Activated CD4-positive, alpha-beta T cell treated with anti-CD3 and anti-CD28 coated beads, Interleukin-2, amount 50 U/mL, for 24 hours (primary cell): ENCODE measurements at places on chromosomes 1 and 21.

DNA sequence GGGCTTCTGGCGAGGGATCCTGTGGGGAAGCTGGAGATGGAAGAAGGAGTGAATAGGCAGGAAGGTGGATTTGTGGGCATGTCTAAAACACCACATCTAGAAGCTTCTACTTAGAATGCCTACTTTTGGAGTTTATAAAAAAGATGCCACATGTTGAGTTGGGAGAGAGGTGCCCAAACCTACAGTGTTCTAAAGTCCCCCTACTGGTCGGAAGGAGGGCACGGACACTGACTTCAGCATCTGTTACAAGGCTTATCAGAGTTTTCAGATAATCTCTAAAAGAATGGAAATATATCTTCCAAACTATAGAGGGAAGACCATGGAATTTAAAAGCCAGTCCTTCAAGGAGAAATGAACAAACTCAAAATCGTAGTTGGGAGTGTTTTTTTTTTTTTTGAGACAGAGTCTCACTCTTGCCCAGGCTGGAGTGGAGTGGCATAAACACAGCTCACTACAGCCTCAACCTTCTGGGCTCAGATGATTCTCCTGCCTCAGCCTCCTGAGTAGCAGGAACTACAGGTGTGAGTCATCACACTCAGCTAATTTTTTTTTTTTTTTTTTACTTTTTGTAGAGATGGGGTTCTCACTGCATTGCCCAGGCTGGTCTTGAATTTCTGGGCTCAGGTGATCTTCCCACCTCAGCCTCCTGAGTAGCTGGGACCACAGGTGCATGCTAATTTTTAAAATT, 14.8 kb downstream of the IBA57 start:
- DNase-seq, result no peak

- DNase-seq, result no peak
These were observed 62.8 kb downstream of the DMRTB1 start for GRCh38 chr1:53521924-53522552.

GRCh38 chr1:173451981-173452380, 25.2 kb upstream of the PRDX6 start:
- no peak for DNase-seq

DNA sequence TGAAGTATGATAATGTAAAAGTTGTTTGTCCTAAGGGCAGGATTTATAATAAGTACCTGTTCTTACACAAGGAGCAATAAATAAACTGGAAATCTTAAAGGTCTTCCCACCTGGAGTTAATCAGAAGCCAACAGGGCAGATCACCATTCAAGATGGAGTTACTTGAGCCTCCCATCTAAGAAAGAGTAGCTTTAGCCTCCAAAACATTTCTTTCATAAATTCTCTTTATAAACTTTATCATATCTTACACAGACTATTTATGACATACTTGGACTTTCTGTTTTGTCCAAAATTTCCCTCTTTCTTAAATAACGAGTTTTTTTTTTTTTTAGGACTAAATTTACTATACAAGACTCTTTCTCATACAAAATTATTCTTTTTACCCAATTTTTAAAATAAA, 18.5 kb downstream of the OR2T1 start:
- no peak for DNase-seq

DNA sequence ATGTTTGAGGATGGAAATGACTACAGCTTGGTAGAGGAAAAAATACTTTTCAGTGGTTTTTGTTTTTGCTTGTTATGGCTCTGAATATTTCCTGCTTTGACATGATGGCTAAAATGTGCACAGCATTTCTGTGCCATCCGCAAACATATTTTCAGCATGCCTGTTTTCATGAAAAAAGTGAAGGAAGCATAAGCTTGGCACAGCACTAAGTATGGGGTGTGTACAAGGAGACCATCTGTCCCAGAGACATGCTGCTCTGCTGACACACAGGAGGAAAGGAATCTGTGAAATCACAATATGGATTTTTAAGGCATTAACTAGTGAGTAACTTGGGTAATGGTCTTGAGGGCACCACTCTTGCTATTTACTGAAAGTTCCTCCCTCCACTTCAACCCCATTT, 595.5 kb downstream of the RWDD3 start:
- no peak for DNase-seq

DNA sequence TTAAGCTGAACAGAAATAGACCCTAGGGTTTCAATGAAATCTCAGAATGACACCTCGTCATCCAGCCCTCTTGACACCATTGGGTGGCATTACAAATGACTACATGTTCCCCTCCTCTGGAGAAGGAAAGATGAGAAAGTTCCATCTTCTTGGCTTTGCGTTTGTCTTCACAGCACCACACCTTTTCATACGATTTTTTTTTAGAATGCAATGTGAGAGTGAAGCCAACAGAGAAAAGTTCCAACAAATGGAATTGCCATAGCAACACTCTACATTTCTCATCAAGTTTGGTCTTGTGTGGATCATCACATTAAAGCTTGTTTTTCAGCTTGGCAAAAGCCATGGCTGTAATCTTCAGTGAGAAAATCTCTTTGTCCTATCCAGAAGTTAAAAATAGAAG, 183.4 kb upstream of the SNX7 start:
- no peak for DNase-seq

- no peak for DNase-seq
These were observed 136.4 kb downstream of the NR5A2 start for GRCh38 chr1:200163911-200164310.

GRCh38 chr21:15749082-15749860, 19.5 kb downstream of the USP25 start:
- no peak for DNase-seq

DNA sequence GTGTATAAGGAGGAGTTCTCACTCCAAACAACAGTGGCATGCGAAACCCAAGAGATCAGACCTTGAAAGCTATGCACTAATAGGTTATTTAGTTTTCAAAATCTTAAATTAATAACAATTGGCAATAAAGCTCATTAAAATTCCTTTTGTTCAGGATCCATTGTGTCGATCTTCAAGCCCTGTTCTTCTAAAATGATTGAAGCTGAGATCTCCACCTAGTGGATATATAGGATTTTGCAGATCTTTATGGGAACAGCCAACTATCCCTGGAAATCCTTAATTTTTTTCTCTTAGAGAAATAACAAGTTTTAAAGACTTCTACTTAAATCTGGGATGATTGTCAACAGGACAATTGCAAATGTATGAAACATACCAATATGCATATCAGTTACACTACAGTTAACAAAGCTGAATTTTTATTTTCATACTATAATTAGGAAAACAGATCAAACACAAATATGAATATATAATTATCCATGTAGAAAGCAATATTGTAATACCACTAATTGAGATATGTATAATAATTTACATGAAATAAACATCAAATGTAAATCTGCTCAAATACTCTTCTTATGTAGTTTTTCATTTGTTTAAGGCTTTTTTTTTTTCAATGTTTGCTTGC, 43.3 kb downstream of the LRRC53 start:
- DNase-seq, result no peak

- DNase-seq, result peak; percentile 22
These were observed 70.8 kb upstream of the CASZ1 start for GRCh38 chr1:10867138-10867721.

DNA sequence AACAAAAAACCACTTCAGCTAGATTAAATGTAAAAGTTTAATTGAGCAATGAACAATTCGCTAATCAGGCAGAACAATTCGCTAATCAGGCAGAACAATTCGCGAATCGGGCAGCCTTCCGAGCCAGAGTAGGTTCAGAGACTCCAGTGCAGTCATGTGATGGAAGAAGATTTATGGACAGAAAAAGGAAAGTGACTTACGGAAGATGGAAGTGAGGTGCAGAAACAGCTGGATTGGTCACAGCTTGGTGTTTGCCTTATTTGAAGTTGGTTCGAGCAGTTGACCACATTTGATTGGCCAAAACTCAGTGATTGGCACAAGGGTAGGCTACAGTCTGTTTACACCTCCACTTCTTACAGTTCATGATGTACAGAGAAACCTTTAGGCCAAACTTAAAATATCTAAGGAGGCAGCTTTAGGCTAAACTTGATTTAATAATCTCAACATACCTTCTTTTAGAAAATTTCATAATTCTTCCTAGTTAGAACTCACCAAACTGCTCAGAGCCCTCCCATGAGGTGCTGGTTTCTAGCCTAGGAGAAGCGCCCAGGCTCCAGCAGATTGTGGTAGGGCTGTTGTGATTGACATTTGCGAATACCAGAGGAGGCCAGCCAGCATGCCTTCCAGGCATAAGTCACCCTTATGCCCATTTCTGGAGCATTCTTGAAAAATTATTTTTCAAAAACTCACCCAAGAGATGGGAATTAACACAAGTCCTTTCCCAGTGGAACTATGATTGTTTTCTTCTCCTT, 22.8 kb upstream of the KCNC4 start:
- DNase-seq, result no peak

DNA sequence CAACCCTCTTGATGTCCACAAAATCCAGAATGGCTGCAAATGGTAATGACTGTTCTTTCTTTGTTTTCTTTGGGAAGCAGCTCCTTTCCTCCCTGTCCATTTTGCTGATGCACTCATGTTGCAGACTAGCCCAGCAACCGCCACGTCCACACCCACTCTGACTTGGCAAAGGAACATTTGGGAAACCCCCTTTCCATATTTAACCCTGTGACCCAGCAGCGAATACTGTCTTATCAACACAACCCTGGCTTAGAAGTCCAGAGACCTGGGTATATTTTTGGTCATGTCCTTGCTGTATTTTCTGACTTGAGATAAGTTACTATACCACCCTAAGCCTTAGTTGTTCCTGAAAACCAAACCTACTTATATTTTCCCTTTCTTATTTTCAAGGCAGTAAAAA, 18.1 kb upstream of the SHE start:
- no peak for DNase-seq

DNA sequence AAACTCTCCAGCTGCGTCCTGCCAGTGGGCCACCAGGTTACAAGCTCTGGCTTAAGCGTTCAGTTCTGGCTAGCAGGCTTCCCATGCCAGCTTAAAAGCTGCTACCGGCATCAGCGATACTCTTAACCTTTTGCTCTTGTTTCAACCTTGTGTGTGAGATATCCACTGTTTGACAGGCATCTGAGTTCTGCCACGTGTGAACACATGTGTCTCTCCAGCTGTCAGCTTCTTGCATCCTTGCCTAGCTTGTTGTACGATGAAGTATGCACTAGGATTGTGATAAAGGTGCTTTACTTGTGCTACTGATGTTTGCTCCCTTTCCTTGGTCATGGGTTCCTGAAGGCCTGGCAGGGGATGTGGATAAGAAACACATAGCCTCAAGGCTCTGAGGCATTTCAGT, 201.6 kb downstream of the PRDM2 start:
- no peak for DNase-seq

- no peak for DNase-seq
These were observed 71.6 kb upstream of the PDC start for GRCh38 chr1:186532466-186532865.

DNA sequence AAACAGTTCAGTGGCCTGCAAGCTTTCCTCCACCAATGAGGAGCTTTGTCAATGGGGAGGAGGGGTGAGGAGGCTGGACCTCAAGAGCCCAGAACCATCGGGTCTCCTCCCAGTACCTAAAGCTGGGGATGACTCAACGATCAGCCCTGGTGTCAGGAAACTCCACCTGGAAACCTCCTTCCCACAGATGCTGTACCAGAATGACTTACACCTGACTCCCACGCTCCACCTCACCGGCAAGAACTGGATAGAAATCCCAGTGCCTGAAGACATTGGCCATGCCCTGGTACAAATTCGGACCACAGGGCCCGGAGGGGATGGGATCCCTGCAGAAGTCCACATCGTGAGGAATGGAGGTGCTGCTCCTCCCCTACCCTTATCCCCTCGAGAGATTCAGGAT, 11.4 kb downstream of the TMEM81 start:
- no peak for DNase-seq

DNA sequence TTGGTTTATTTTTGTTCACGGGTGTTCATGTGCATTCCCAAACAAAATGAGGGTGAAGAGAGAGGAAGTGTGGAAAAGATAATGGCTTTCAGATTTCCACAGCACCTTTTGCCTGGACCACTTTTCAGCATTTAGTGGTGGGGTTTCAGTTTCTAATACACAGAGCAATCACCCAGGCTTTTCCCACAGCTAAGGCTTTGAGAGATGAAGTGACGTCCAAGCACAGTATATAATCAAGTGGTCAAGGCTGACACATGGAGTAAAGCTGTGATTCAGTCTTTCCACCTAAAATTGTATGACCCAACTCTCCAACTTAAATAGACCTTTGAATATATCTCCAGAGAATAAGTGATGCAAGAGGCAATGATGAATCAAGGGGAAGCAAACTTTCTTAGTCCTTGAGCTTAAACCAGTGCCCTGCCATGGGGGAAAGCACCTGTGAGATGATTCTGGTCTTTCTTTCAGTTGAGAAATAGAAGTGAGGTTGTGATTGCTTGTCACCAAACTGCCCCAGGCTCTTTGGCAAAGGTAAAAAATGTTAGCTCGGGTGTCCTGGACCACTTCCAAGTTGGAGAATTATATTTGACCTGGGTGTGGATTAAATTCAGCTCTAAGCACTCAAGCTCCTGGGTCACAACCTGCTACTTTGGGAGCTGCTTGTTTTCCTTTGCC, 2.4 kb upstream of the PIK3R3 start:
- no peak for DNase-seq

DNA sequence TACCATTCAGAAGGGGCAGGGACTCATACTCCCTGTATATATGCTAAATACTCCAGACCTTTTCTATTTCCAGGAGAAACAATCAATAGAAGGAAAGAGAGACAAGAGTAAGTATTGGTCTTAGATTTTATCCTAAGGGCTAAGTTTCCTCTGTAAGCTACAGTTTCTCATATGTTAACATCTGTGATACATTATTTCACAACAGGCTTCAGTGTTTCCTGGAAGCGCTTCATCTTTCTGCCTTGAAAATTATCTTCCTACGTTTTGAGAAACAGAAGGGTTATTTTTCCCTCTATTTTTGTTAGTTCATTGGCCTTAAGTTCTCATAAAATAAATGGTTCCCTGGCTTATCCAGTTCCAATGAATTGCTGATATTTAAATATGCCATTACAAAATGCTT, 15.6 kb downstream of the FMO1 start:
- no peak for DNase-seq

DNA sequence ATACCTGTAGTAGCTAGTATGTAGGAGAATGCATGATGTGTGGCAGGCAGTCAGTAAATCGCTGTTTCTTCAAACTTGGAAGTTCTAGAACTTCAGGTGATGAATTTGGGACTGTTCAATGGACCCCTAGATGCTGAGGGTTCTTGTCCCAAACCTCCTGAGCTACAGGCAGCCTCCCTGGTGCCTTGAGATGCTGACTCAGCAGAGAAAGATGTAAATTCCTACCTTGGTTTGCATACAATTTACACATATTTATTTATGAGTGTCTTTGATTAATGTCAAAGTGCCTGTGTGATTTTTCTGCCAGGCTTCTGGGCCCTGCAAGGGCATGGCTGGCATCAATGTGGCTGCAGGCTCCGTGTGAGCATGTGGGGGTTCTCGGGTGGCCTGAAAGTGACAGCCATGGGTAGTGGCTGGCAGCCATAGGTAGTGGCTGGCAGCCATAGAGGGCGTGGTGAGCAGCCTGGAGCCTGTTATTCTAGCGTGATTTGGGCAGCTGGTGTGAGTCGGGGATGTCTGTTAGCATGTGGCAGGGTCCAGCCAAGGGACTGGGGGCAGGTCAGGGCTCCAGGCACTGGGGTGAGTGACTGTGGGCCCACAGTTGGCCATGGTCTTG, 13.2 kb upstream of the POU3F1 start:
- DNase-seq, result no peak

GRCh38 chr1:246029616-246030015, 477.5 kb downstream of the SMYD3 start:
- no peak for DNase-seq

GRCh38 chr21:17053321-17053720, 459.5 kb upstream of the CXADR start:
- no peak for DNase-seq

GRCh38 chr1:164635803-164636731, 77.1 kb downstream of the PBX1 start:
- no peak for DNase-seq

GRCh38 chr1:226638608-226639007, 90.0 kb downstream of the STUM start:
- DNase-seq, result no peak
